ENCODE measurements at places on chromosomes 7 and 10.

DNA sequence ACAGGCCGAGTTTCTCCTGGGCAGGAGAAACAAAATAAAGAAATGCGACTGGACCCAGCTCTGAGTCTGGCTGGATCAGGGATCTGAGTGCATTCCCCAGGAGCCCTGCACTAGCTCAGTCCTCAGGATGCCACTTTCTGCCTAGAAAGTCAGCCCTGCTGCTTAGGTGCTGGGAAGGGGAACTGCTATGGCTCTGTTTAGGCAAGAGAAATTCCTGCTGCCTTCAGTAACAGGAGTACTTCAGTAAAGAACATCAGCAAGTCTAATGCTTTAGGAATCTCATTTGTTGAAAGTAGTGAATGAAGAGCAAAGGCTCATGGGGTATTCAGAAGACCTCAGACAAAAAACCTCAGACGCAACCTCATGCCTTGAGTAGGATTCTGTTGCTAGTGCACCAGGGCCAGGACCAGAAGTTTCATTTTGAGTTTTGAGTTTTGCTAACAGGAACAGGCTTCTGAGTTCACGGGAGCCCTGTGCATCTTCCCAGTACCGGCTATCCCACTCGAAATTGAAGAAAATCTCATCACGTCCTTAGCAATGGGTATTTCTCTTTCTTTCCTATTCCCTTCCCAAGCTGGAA, 170.8 kb upstream of the CDCA7L start:
- H3K4me3 ChIP-seq, result no peak overlapping the region
- DNase-seq, result no peak
- H3K4me1 ChIP-seq, result no peaks in the 10 kb centered on the region
- H3K27me3 ChIP-seq, result no peaks in the 10 kb centered on the region
- H3K36me3 ChIP-seq, result no peaks in the 10 kb centered on the region

DNA sequence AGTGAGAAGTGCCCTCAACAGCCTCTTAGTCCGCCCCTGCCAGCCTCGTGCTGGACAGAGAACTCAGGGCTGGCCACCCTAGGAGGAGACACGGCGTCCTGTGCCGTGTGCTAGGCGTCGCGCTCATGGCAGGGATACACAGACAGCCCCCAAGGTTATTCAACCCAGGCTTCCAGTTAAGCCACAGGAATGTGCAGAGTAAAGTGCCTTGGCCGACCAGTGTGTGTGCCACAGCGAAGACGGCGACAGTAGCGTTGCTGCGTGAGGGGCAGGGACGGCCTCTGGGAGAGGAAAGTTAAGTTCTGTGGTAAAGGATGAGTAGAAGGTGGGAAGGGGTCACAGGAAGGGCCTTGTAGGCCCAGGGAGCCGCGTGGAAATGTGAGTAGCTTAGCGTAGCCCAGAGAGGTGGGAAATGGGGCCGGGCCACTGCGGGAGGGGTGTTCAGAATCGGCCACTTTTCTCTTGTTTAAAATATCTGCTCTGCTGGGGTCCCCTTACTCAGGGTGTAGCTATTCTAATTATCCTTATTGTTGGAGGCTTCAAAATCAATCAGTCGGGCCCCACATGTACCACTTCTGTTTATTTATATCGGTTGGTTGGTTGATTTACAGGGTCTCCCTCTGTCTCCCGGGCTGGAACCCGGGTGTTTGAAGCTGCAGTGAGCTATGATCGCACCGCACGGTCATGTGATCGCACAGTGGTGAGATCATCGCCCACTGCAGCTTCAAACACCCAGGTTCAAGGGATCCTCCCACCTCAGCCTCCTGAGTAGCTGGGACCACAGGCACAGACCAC, 24.5 kb downstream of the TMEM120A start:
- no peak for DNase-seq
- H3K4me1 ChIP-seq, result no peaks in the 10 kb centered on the region
- no peak overlapping the region for H3K27ac ChIP-seq
- H3K36me3 ChIP-seq, result no peaks in the 10 kb centered on the region

DNA sequence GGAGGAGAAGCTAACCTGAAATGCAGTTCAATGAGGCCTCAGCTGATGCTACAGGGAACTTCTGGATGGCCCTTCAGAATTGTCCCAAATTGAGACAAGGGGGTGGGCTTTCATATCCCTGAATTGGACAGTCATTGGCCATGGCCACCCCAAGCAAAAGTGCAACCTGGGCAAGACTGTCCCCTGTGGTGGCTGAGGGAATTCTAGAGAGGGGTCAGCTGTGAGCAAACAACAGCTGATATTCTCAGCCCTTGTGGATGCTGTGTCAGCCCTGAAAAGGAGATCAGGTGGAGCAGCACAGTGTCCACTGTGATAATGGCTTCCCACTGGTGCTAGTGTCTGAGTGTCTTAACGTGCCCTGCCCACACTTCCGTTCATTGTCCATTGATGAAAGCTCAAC, 76.6 kb downstream of the SLC16A9 start:
- no peaks in the 10 kb centered on the region for H3K27me3 ChIP-seq
- H3K4me1 ChIP-seq, result peaks cover 18% of the 10 kb centered on the region
- no peaks in the 10 kb centered on the region for H3K36me3 ChIP-seq

DNA sequence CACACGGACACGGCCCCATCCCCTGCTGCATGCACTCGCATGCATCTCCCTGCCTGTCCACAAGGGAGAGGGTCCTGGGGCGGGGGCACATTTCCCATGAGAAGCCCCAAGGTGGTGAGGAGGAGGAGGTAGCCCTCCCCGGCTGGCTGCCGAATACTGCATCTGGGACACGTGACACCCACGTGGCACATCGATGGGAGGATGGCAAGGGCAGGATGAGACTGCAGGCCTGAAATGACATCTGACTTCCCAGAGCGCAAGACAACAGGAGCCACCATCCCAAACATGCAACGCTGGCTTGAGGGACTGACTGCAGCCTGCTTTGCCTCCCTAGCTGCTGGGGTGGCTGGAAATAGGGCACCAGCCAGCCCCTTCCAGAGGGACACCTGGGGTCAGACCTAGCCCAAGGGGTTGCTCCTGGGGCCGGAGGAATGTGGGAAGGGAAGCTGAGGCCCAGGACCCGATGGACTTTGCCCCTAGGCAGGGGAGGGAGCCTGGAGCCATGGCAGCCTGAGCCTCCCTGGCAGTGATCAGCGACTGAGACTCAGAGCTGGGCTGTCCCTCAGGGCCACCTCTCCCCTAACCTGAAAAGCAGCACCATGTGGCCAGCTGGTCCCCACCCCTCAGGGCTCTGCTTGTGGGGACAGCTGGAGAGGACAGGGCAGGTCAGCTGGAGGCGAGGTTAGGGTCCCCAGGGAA, 16.1 kb downstream of the BUD23 start:
- H3K4me3 ChIP-seq, result no peak overlapping the region
- no peak for DNase-seq
- no peaks in the 10 kb centered on the region for H3K4me1 ChIP-seq

DNA sequence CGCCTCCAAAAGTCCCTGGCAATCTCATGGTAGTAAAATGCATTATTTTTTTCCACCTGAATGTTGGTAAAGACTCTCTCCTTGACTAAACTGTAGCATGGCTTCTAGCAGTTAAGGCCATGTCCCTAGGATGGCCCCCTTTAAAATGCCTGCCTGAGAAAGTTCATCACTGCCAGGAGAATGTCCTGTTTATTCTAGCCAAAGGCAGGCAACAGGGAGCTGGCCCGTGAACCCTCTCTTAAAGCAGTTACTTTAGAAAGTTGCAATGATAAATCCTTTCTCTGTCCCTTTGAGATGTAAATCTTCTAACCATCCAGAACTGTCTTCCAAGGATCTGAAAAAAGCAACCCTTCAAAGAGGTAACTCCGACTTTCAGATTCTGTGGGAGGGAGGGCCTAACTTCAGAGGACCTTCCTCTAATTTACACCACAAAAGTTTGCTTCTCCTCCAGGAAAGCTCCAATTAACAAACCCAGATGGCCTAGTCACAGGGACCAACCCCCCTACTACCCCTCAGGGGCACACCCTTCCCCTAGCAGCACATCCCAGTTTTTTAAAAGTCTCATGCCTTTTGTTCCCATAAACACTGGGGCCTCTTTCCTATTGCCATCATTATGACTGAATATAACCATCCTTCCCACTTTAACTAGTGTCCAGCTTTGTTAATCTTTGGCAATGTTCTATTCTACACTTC, 5.5 kb downstream of the DNTT start:
- no peaks in the 10 kb centered on the region for H3K27me3 ChIP-seq
- H3K27ac ChIP-seq, result no peak overlapping the region
- H3K4me3 ChIP-seq, result no peak overlapping the region
- H3K4me1 ChIP-seq, result no peaks in the 10 kb centered on the region

- no peaks in the 10 kb centered on the region for H3K27me3 ChIP-seq
- no peak for DNase-seq
- no peaks in the 10 kb centered on the region for H3K36me3 ChIP-seq
- H3K4me1 ChIP-seq, result no peaks in the 10 kb centered on the region
- no peak overlapping the region for H3K27ac ChIP-seq
Measured at GRCh38 chr7:29370531-29371314, 176.1 kb downstream of the CHN2 start.

DNA sequence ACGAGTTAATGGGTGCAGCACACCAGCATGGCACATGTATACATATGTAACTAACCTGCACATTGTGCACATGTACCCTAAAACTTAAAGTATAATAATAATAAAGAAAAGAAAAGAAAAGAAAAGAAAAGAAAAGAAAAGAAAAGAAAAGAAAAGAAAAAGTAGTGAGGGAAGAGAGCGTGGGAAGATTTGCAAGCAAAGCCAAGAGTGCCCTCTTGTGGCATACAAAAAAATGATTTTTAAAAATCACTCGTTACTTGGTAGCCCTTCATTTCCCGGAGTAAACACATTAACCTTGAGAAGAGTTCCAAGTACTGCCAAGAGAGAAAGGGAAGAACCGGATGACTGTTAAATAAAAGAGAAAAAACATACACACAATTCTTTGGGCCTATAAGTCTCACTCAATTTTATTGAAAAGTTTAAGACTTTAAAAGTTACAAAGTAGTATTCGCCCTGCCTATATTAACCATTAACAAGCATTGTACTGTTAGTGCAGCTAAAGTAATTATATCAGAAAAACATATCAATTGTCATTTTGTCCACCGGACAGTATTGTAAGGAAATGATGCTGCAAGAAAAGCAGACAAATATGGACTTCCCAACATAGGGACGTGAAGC, 6.2 kb upstream of the CH25H start:
- H3K27ac ChIP-seq, result no peak overlapping the region
- H3K4me1 ChIP-seq, result peaks cover 5% of the 10 kb centered on the region
- 0 out of 2 replicates have a peak, but pooled peaks cover 3% of the 10 kb centered on the region for H3K27me3 ChIP-seq
- peak; percentile 32 for DNase-seq
- no peak overlapping the region for H3K4me3 ChIP-seq

- no peak overlapping the region for H3K27ac ChIP-seq
- H3K4me3 ChIP-seq, result no peak overlapping the region
- no peaks in the 10 kb centered on the region for H3K4me1 ChIP-seq
Measured at GRCh38 chr10:47009215-47009838, 98.1 kb downstream of the PTPN20 start.

GRCh38 chr7:36207451-36208291, 54.6 kb downstream of the EEPD1 start:
- H3K36me3 ChIP-seq, result no peaks in the 10 kb centered on the region
- no peak overlapping the region for H3K4me3 ChIP-seq
- H3K4me1 ChIP-seq, result no peaks in the 10 kb centered on the region
- no peak overlapping the region for H3K27ac ChIP-seq
- no peak for DNase-seq

DNA sequence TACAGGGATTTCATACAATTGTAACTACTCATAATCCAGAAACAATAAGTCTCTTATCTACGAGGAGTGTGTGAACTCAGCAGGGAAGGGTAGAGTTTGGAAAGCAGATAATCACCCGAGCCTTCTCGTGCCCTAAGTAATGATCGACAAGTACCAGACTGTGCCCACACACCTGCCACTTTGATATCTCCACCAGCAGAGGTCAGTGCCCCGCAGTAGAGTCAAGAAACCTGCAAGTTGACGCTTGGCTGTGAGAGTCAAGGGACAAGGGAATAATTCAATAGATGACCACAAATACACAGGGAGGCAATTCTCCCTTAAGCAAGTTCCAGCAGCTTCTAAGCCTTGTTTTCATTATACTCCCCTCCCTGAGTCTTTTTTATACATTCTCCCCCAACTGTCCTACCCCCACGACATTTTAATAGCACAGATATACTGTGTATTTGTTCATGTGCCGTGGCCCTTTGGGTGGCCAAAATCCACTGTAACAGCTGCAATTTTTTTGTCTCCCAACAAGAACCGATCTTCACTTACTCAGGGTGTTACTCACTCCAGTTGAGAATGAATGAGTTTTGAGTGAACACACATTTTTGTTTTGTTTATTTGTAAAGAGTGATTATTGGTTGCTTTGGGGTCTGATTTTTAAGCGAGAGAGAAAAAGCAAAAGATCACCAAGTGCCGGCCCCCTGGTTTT, 106.9 kb upstream of the RHEB start:
- H3K36me3 ChIP-seq, result no peaks in the 10 kb centered on the region
- peak; percentile 23 for DNase-seq
- no peak overlapping the region for H3K4me3 ChIP-seq
- H3K4me1 ChIP-seq, result peaks cover 9% of the 10 kb centered on the region
- no peak overlapping the region for H3K27ac ChIP-seq

DNA sequence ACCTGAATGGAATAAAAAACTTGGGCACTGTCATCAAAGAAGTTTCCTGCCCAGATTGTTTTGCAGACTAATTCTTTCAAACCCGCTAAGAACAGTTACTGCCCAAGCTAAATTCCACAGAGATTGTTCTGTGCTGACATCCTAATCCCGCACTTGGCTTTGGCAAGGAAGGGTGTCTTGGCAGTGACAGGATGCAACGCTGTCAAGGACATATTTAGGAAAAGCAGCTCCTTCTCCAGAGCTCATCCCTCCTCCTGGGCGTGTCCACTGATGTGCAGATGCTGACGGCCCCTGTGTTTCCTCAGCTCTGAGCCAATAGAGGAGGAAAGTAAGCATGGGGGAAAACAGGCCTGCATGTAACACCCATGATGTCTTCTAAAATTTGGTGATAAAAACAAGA, 74.2 kb downstream of the EEPD1 start:
- H3K36me3 ChIP-seq, result no peaks in the 10 kb centered on the region
- no peak overlapping the region for H3K27ac ChIP-seq

DNA sequence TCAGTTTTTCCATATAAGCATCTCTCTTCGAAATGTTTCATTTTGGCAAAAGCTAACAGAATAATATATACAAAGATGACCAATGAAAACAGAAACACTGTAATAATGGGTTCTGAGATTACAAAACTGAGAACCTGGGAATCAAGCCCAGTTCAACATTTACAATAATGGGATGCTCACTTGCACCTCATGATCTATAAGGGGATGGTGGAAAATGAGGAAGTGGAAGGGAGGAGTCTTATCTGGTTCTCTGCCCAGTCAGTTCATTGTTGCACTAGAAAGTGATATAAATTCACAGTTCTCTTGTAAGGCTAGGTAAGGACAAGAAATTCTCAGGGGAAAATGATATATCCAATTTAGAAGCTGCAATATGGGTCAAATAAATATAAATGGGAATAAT, 31.7 kb upstream of the RHOBTB1 start:
- H3K4me3 ChIP-seq, result no peak overlapping the region
- DNase-seq, result no peak
- H3K27me3 ChIP-seq, result no peaks in the 10 kb centered on the region
- H3K4me1 ChIP-seq, result no peaks in the 10 kb centered on the region

DNA sequence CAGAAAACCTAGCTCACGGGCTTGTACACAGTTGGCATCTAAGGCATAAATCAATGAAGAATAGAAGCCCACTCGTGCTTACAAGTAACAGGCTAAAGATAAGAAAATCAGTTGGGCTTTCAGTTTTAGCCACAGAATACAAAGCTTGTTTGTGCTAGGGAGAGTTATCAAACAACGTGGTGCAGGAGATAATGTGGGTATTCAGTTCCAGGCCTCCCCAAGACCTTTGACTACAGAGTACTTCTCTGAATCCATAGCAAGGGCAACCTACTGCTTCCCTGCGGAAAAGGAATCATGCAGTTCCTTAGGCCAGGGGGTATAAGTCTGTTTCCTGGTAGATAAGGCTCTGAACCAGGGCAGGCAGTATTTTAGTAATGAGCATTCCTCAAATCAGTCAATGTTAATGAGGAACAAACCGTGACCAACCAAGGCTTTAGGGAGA, 219.5 kb upstream of the CSTF2T start:
- H3K4me1 ChIP-seq, result peaks cover 25% of the 10 kb centered on the region
- H3K36me3 ChIP-seq, result no peaks in the 10 kb centered on the region
- no peak for DNase-seq
- H3K27me3 ChIP-seq, result no peaks in the 10 kb centered on the region
- no peak overlapping the region for H3K27ac ChIP-seq

Measured in MM.1S (cell line).